ENCODE measurements at places on chromosomes 5 and 9.

DNA sequence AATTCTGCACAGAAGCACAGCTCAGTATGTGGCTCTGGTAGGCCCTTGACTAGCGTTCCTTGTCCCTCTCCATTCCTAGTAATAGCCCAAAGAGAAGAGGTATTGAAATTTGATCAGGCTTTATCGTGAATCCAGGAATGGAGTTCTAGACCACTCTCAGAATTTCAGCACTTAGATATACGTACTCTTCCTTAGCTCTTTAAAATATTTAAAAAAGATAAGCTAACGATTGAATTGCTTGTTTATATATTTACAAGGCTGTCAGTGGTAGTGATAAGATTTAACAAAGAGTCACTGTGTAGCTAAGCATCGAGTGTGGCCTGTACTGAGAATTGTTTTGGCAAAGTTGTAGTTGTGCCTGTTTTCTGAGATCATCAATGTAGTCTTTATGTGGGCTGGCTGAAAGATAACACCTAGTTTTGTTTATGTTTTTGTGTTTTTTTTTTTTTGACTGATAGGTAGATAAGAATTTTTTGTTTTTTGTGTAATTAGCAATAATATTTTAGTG, 2.5 kb downstream of the KIAA1958 start:
- H3K4me1 ChIP-seq: no peaks in the 10 kb centered on the region
- no peak overlapping the region for H3K4me3 ChIP-seq
- no peaks in the 10 kb centered on the region for H3K27me3 ChIP-seq
- DNase-seq: no peak

- no peaks in the 10 kb centered on the region for H3K4me1 ChIP-seq
- no peak overlapping the region for H3K4me3 ChIP-seq
- H3K36me3 ChIP-seq: no peaks in the 10 kb centered on the region
- no peaks in the 10 kb centered on the region for H3K27me3 ChIP-seq
Observed at GRCh38 chr5:69432412-69433206, 17.7 kb downstream of the MARVELD2 start.

DNA sequence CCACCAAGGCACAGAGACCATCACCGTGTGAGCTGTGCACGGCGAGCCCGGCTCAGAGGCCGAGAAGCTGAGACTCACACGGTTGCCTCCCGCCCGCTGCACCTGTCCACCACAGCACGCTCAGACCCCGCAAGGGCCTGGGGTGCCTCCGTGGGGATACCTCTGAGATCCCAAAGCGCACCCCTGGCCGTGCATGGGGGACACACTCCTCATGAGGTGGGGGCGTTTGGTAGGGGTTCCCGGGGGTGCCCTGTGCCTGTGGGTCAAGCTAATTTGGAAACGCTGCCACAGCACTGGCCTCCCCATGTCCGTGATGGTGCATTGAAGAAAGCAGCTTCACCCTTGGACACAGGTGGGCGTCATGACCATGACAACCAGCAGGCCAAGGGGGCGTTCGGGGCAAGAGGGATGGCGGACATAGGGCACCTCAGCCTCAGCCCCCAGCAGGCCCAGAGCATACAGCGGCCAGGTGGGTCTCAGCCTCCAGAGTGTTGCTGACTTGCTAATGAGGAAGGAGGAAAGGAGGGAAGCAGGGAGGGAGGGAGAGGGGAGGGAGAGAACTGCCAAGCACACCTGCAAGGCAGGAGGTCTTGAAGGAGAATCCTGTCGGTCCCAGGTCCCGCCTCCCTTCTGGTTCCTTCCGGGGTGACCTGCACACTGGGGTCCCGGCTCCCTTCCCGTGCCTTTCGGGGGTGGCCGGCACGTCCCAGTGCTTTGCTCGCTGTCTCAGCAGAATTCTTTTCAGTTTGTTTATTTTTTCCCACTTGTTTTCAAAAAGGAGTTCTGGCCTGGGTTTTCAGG, 34.7 kb downstream of the GLT6D1 start:
- H3K27ac ChIP-seq: no peak overlapping the region
- H3K27me3 ChIP-seq: no peaks in the 10 kb centered on the region
- H3K4me3 ChIP-seq: no peak overlapping the region
- DNase-seq: no peak

GRCh38 chr5:177369645-177370440, 12.1 kb downstream of the RGS14 start:
- peaks cover 48% of the 10 kb centered on the region for H3K4me1 ChIP-seq
- no peaks in the 10 kb centered on the region for H3K27me3 ChIP-seq
- peaks cover 45% of the 10 kb centered on the region for H3K36me3 ChIP-seq
- peak overlapping the region; percentile 50 for H3K27ac ChIP-seq
- H3K4me3 ChIP-seq: no peak overlapping the region

DNA sequence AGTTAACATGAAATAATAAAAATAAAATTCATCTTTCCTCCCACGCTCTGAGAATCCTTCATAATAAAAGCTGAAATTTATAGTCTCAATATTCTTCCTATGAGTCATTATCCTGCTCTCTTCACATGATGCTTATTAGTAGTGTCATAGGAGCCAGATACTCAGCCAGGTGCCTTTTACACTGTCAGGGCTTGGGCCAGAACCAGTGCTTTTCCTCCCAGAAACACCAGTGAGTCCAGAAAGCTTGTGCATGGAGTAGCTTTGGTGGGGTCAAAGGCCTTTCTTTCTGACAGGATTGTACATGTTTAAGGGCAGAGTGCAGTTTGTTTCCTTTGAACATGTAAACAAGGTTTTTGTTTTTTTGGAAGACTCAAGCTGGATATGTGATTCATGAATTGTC, 6.8 kb downstream of the LSM11 start:
- H3K36me3 ChIP-seq: peaks cover 17% of the 10 kb centered on the region
- H3K27me3 ChIP-seq: no peaks in the 10 kb centered on the region
- H3K27ac ChIP-seq: no peak overlapping the region

DNA sequence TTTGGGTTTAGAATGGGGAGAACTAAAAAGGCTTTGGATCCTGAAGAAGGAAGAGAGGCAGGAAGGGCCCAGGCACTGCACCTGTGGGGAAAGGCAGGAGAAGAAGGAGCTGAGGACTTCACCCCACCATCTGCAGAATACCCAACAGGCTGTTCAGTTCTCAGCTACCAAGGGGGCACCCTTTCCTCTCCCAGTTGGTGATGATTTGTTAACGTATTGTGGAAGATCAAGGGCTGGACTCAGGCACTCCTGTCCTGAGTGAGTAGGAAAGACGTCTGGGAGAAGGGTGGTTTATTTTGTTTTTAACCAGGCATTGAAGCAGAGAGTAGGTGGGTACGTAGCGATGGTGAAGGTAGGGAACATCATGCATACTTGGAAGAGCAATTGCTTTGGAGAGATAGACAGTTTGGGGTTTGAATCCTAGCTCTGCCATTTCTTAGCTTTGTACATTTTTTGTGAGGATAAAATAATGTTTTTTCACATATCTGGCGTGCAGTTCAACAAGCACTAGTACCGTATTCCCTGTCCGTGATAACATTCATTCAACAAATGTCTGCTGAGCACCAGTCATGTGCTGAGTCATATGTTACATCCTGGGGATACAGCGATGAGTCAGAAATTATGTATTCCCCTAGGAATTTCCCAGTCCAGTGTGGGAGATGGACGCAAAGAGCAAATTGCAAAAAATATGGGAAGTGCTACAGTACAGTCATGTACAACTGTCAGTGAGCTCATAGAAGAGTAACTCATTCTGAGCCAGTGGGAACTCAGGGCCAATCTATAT, 2.1 kb downstream of the MSANTD3 start:
- no peak overlapping the region for H3K27ac ChIP-seq
- H3K27me3 ChIP-seq: no peaks in the 10 kb centered on the region
- H3K36me3 ChIP-seq: no peaks in the 10 kb centered on the region
- no peak overlapping the region for H3K4me3 ChIP-seq

DNA sequence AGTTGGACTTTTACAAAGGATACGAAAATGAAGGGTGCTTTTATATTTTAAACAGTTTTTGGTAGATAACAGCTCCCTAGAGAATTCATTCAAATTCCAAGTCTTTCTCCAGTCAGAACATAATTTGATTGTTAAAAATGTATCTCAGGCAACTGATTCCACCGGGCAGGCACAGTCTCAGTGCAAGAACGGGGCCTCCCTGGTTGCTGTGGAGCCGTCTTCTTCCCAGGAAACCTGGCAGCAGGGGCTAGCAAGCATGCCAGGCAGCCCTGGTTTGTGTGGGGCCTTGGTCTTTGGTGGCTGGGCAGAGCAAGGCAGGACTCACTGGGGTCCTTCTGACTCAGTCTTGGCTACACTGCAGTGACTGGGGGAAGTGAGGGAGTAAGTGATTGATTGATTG, 143.5 kb downstream of the NXNL2 start:
- no peaks in the 10 kb centered on the region for H3K36me3 ChIP-seq
- no peaks in the 10 kb centered on the region for H3K27me3 ChIP-seq
- no peak overlapping the region for H3K4me3 ChIP-seq
- no peaks in the 10 kb centered on the region for H3K4me1 ChIP-seq

- H3K4me1 ChIP-seq: no peaks in the 10 kb centered on the region
- H3K36me3 ChIP-seq: no peaks in the 10 kb centered on the region
- H3K27ac ChIP-seq: no peak overlapping the region
Observed at GRCh38 chr5:173513521-173513991, 102.9 kb downstream of the BOD1 start.

- no peak overlapping the region for H3K27ac ChIP-seq
- H3K27me3 ChIP-seq: peaks cover 20% of the 10 kb centered on the region
- DNase-seq: no peak
- H3K4me1 ChIP-seq: peaks cover 11% of the 10 kb centered on the region
- no peaks in the 10 kb centered on the region for H3K36me3 ChIP-seq
Observed at GRCh38 chr5:139799359-139799758, 3.8 kb downstream of the PSD2 start.

GRCh38 chr5:38113880-38114279, 144.5 kb upstream of the EGFLAM start:
- no peak overlapping the region for H3K27ac ChIP-seq
- no peaks in the 10 kb centered on the region for H3K36me3 ChIP-seq
- DNase-seq: no peak
- H3K4me3 ChIP-seq: no peak overlapping the region

DNA sequence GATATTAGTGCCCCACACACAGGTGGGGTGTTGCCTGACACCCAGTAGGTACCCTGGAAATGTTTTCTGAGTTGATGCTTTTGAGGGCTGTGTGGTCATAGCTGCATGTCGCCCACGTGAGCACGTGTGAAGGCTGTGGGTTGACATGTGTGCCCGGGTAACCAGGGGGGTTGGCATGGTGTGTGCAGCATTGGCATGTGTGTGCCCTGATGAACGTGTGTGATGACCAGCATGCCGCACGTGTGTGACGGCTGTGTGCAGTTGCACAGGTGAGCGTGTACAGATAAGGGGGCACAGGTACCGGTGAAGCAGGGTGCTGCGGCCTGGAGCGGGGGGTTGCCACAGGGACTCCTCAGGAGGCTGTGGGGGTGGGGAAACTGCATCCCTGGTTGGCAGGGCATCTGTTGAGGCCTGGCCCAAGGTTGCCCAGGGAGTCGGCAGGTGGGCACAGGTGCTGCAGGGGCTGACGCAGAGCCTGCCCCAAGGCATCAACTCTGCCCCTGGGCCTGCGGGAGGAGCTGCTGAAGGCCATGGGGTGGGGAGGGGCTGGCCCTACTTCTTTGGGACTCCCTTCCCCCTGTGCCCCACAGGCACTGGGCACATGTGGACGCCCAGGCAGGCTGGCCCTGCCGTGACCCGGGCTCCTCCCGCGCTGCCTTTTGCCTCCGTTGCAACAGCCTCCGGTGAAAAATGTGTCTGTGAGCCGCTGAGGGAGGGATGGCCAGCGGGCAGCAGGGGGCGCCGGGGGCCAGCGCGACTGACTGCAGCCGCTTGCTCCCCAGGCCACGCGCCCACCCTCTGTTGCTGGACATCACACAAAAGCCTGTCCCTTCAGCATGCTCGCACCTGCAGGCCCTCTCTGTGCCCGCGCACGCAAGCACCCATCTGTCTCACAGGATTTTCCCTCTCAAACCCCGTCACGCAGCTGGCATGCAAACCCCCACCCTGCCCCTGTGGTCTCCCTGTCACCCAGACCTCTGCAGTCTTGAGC, 2.2 kb downstream of the UNC5A start:
- H3K27ac ChIP-seq: no peak overlapping the region
- H3K36me3 ChIP-seq: no peaks in the 10 kb centered on the region
- H3K27me3 ChIP-seq: peaks cover 42% of the 10 kb centered on the region
- peaks cover 14% of the 10 kb centered on the region for H3K4me1 ChIP-seq
- H3K4me3 ChIP-seq: no peak overlapping the region

- DNase-seq: no peak
- peaks cover 22% of the 10 kb centered on the region for H3K4me1 ChIP-seq
- peak overlapping the region; percentile 63 for H3K27ac ChIP-seq
- peak overlapping the region; percentile 73 for H3K4me3 ChIP-seq
Observed at GRCh38 chr5:134070725-134071613, 43.5 kb upstream of the TCF7 start.

- H3K4me1 ChIP-seq: no peaks in the 10 kb centered on the region
- DNase-seq: peak; percentile 56
- no peaks in the 10 kb centered on the region for H3K36me3 ChIP-seq
- peak overlapping the region; percentile 64 for H3K27ac ChIP-seq
Observed at GRCh38 chr9:83956436-83957247, 23.4 kb downstream of the HNRNPK start.

- H3K27me3 ChIP-seq: no peaks in the 10 kb centered on the region
- no peaks in the 10 kb centered on the region for H3K4me1 ChIP-seq
- H3K4me3 ChIP-seq: no peak overlapping the region
- no peaks in the 10 kb centered on the region for H3K36me3 ChIP-seq
- H3K27ac ChIP-seq: no peak overlapping the region
- no peak for DNase-seq
Observed at GRCh38 chr5:64872044-64872443, 103.3 kb downstream of the CWC27 start.

Data from effector memory CD4-positive, alpha-beta T cell (primary cell).